ENCODE measurements at places on chromosomes 11 and 22.

- DNase-seq, result no peak
Observed at GRCh38 chr11:45917286-45917622, 423 bp downstream of the PEX16 start.

DNA sequence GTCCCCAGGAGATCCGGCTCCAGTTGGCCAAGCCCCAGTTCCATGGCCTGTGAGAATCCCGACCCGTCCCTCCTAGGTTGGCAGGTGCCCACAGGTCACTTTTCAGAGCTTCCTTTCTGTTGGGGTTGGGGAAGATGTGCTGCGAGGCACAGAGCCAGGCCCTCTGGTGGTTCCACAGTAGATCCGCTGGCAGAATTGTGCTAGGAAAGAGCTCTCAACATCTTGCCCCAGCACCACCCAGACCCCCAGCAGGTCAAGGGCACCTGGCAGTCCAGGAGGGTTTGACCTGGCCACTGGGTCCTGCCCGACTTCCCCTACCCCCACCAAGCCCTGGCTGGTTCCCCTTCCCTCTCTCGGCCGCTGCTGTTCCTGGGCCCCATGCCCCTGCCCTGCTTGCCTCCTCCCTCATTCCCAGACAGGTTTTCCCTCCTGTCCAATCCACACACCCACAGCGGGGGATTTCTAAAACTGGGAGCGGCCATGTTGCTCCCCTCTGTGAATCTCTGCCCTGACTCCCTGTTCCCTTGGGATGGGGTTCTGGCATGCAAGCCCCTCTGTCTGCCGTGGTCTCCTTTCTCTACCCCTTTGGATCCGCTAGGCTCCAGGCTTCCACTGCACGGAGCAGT lies 26.2 kb upstream of the GCAT start:
- DNase-seq, result no peak

- peak; percentile 81 for DNase-seq
Observed at GRCh38 chr22:23192133-23192532, 11.8 kb downstream of the BCR start.

DNA sequence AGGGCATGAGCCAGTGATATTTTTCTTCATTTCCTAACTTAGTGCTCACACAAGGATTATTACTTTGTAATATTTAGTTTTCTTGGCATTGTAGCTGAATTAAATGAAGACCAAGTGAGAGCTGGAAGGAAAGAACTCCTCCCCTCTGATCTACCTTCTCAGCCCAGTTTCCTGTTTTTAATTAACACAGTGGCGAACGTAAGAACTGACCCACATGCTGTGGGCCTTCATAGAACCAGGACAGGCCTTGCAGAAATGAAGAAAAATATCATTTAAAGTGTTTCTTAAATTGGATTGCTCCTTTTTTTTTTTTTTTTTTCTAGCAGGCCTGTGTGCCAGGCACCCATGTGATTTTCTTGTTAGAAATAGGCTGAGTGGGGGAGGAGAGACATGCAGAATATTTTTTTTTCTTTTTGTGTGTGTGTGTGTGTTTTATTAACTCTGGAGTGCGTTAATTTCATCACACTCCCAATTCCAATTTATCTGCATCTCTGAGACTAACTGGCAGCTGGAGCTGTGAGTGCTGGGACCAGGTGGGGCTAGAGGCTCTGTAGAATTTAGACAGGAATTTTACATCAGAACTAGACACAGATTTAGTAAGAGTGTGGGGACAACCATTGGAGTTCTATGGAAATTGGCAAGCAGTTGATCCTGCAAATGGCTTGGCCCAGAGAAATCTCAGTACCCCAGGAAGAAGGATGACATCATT lies 320.5 kb downstream of the DDX10 start:
- no peak for DNase-seq

DNA sequence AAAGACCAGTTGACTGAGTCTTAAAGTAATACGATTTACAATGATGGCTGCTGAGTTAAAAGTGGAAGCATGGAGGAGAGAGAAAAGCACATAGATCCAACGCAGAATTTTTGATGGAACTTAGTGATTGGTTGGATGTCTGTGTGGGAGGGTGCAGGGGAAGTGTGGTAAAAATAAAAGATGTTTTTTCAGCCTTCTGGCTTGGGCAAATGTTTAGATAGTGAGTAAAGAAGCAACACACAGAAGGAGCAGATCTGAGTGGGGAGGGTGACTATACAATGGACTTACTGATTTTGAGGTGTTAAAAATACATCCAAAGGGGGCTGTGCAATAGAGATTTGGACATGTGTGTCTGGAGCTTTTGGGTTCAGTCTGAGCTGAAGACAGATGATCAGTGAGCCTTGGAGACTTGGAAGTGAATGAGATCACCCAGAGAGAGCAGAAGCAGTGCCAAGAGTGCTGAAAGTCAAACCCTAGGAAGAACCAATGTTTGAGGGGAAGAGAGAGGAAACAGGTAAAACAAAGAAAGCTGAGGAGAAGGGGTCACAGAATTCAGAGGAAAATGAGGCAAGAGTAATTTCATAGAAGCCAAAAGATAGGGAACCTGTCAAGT lies 8.6 kb downstream of the GRIA4 start:
- no peak for DNase-seq

DNA sequence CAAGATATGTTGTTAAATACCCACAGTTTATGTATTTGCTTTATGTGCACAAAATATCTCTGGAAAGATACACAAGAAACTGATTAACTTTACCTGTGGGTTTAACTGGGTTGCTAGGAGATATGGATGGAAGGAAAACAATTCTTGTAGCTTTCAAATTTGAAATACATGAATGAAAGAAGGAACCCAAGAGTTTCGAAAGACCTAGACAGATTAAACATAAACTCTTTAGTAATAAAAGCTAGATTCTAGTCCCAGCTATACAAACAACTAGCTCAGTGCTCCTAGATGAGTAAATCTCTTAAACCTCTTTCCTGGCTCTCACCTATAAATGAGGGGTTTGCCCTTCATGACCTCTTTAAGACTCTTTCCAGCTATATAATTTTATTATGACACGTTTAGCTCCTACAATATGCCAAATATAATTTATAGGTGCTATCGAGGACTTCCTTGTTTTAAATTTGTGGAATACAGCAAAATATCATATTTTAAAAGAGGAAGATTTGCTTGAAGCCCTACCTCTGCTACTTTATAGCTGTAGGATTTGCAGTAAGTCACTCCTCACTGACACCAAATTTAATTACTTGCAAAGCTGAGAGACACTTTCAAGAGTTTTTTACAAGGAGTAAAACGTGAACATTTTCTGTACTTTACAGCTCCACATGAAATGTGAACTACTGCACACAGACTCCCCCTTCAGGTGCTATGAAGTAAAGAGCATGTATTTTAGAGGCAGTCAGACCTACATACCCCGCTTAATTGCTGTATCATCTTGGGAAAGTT lies 50.7 kb downstream of the RRAS2 start:
- DNase-seq, result peak; percentile 46

DNA sequence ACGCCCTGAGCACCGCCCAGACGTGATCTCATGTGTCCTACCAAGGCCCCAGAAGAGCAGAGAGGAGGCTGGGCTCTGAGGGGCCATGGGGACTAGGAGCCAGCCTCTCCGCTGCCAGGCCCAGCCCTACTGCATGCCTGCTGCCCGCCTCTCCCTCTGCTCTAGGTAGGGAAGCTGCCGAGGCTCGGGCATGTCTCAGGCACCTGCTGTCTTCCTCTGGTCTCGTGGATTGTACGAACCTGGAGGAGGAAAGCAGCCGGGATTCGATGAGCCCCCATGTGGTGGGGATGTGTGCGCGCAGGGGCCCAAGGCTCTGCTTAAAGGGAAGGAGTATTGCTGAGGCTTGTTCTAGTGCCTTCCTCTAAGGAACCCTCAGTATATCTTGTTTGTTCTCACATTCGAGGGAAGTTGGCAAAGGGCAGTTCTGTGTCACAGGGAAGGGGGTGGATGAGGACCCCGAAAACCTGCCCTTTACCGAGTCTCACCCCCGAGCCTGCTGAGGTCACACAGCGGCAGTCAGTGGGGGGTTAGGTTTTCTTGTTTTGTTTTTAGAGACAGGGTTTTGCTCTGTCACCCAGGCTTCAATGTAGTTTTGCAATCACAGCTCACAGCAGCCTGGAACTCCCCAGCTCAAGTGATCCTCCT lies 21.2 kb downstream of the DAGLA start:
- no peak for DNase-seq

DNA sequence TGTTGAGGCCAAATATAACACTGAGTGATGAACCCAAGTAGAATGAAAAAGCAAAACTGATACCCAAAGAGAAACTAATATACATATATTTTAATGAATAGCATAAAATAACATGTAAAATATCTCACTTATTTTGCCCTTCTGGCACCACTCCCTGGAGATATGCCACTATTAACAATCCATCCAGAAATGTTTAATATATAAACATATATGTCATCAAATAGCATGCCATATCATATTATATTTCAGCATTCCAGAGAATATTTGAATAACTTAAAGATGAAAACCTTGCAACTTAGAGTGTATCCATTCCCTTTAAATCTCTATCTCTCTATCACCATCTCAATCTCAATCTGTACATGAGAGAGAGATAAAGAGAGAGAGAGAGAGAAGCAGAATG lies 1073.3 kb upstream of the RAG2 start:
- DNase-seq, result no peak

DNA sequence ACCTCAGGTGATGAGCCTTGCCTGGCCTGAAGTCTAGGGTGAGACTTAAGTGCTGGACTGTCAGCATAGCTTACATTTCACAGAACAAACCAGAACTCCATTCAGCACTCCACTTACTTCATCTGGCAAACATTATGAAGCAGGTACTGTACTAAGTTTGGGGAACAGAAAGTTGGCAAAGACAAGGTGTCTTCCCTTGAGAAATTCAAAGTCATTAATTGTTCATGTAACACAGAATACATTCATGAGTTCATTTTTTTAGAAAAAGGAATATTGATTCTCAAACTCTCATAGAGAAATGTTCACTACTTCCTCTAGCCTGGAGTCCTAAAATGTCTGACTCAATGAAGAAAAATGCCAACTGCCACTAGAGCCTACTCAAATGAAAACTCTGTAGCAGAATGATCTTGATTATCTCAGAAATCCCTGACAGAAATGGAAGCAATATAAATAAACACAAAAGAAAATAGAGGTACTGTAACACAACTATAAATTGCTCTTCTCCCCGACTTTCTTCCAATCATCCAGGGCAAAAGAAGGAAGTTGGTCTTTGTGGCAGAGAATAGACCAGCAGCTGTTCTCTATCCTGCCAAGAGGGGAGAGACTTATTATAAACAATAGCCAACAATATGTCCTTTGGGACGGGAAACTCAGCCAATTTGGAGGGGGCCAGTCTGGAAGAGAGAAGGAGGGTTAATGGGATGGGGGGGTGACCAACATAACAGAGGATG lies 129.2 kb upstream of the MTMR2 start:
- DNase-seq, result peak; percentile 80

DNA sequence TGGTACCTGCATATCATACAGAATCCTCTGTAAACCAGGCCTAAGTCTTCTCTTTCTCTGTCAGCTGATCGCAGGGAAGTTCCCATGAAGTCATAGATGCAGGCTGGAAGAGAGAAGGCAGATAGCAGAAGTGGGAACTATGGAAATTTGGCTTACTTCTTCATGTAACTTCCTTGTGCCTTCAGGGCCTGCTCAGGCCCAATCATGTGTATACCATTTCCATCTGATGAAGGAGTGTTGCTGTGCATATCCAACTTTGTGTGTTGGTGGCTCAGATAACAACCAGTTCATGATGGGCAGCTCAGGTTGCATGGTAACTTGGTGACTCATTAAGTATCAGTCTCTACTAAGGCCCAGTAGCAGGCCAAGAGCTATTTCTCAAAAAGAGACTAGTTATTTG lies 53.1 kb upstream of the CEP295 start:
- DNase-seq, result no peak

GRCh38 chr22:40922484-40923303 lies 28.5 kb upstream of the RBX1 start:
- DNase-seq, result no peak

- DNase-seq, result no peak
Observed at GRCh38 chr11:116931206-116931953, 94.0 kb upstream of the APOA1 start.

GRCh38 chr11:70212227-70212811 lies 9.2 kb downstream of the FADD start:
- no peak for DNase-seq

GRCh38 chr11:61594907-61595257 lies 14.0 kb upstream of the SYT7 start:
- DNase-seq, result no peak

DNA sequence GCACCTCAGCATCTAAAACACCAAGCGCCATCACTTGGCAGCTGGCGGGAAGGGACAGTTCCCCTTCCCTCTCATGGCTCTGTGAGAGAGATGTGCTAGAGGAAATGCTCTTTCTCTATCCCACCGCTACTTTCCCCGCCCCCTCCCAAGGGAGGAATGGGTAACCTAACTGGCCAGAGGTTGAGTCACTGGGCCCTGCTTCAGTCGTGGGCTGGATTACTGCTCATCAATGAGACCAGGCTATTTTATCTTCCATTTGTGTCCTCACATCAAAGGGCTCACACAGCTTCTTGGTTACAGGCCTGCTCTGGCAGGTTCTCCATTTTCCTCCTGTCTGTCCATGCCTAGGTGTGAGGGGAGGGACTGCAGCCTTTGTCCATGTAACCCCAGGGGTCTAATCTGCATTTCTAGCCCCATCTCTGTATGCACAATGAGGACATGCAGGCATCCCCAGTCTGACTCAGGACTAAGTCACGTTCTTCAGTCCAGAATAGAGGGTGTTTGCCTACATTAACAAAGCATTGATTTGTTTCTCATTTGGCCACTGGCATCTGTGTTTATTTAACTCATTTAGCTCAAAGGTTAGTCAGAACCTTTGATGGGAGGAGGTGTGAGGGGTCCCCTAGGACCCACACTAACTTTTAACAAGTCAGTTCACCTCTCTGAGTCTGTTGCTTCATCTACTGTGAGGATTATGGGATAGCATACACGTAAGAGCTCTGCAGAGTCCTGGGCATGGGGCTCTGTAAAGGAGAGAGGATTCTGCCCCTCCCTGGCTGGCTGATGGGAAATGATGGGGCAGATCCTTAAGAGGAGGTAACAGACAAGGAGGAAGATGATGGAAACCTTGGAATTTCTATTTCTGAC lies 99.1 kb downstream of the XRRA1 start:
- DNase-seq, result no peak

DNA sequence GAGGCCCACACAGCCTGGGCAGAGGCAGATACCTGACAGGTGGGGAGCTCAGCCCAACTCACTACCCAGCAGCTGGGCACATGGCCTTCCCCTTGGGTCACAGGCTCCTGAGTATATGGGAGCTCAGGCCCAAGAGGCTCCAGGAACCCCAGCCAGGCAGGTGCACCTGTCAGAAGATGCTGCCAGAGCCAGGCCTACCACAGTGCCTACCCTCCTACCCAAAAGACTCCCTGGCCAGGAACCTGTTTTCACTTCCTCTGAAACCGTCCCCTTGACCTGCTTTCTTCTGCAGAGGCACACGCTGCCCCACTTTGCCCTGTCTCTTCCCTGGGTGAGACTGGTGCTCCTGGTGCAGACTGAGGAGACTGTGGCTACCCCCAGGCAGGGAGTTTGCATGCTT lies 2.9 kb downstream of the CHID1 start:
- DNase-seq, result no peak

GRCh38 chr22:23199159-23199558 lies 18.9 kb downstream of the BCR start:
- DNase-seq, result no peak

- DNase-seq, result no peak
Observed at GRCh38 chr22:35785181-35785923, 67.7 kb downstream of the APOL5 start.
